ENCODE measurements at places on chromosomes 3 and 15. TPM values are rescaled to one million over a fixed set of nuclear protein-coding genes. Genes with fewer than 3 reads are reported as not detected.

DNA sequence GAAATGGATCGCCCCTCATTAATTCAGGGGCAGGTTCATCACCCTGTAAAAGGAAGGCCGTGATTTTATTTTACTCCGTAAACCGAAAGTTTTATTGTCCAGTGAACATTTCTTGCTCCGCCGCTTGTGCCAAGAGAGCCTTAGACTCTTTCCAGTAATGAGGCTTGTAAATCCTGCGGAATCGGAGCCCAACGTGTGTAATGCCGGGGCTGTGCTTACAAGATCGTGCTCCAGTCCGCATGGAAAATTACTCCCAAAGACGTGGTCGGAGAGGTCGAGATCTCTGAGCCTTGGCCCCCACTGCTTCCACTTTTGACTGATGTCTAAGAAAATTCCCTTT is 649 bp upstream of the PLOD2 start:
- DNase-seq = peak; percentile 27
- H3K27me3 ChIP-seq = peaks cover 24% of the 10 kb centered on the region
- H3K27ac ChIP-seq = no peak overlapping the region

DNA sequence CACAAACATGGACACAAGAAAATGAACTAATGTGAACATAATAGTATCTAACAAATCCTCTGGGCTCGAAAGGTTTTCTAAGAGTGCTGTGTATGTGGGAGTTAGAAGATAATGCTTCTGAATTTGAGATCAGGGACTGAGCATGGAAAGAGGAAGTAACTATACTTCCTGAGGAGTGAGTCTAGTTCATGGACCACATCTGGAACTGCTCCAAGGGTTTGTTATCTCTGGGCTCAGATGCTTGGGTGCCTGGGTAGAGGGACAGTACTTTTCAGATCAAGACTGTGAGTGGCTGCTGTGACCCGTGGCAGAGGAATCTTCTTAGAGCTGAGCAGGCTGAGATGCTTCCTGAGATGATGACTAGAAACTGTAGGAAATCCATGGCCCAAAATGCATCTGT is 28.5 kb downstream of the TBC1D23 start:
- no peak for DNase-seq
- H3K4me1 ChIP-seq = no peaks in the 10 kb centered on the region
- H3K27me3 ChIP-seq = no peaks in the 10 kb centered on the region
- H3K4me3 ChIP-seq = no peak overlapping the region
- peaks cover 2% of the 10 kb centered on the region for H3K36me3 ChIP-seq
- no peak overlapping the region for H3K27ac ChIP-seq

GRCh38 chr3:110027446-110028080 is 690.2 kb upstream of the DPPA4 start:
- no peaks in the 10 kb centered on the region for H3K36me3 ChIP-seq
- no peak overlapping the region for H3K4me3 ChIP-seq
- H3K27me3 ChIP-seq = no peaks in the 10 kb centered on the region
- H3K4me1 ChIP-seq = no peaks in the 10 kb centered on the region

GRCh38 chr3:36820083-36820482 is 55.7 kb upstream of the DCLK3 start:
- H3K4me1 ChIP-seq = peaks cover 17% of the 10 kb centered on the region
- peak overlapping the region; percentile 0 for H3K4me3 ChIP-seq
- DNase-seq = peak; percentile 36
- H3K36me3 ChIP-seq = no peaks in the 10 kb centered on the region
- H3K27ac ChIP-seq = no peak overlapping the region
- H3K27me3 ChIP-seq = no peaks in the 10 kb centered on the region

GRCh38 chr15:26443321-26443720 is 329.5 kb downstream of the GABRB3 start:
- peaks cover 11% of the 10 kb centered on the region for H3K4me1 ChIP-seq
- no peaks in the 10 kb centered on the region for H3K36me3 ChIP-seq
- no peak overlapping the region for H3K4me3 ChIP-seq
- DNase-seq = no peak
- no peaks in the 10 kb centered on the region for H3K27me3 ChIP-seq

DNA sequence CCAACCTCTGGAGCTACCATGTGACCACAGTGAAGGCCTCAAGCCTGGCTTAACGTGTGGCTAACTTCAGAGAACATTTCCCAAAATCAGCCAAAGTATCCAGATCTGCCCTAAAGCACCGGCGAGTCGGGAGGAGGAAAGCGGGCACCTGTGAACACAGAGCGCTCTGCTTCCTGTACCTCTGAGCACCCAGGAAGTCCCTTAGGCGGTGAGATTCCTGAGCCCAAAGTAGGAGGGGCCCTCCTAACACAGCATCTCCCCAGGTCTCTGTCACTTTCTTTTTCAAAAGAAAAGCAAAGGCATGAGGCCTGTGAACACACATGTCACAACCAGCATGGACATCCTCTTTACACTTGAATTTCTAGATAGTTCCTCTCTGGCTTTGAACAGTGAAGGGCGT is 944 bp upstream of the EIF4E3 start:
- peaks cover 20% of the 10 kb centered on the region for H3K4me1 ChIP-seq
- H3K27me3 ChIP-seq = peaks cover 42% of the 10 kb centered on the region

- no peak overlapping the region for H3K27ac ChIP-seq
- H3K4me3 ChIP-seq = no peak overlapping the region
- peaks cover 3% of the 10 kb centered on the region for H3K4me1 ChIP-seq
- H3K36me3 ChIP-seq = no peaks in the 10 kb centered on the region
- no peaks in the 10 kb centered on the region for H3K27me3 ChIP-seq
- DNase-seq = no peak
These were observed 105.2 kb downstream of the DAPK2 start for GRCh38 chr15:63940966-63941620.

GRCh38 chr3:170038434-170039110 is 777 bp downstream of the GPR160 start:
- peaks cover 7% of the 10 kb centered on the region for H3K4me1 ChIP-seq
- no peaks in the 10 kb centered on the region for H3K36me3 ChIP-seq
- peak overlapping the region; percentile 84 for H3K4me3 ChIP-seq
- peak; percentile 66 for DNase-seq
- H3K27ac ChIP-seq = no peak overlapping the region

GRCh38 chr3:114363554-114364202 is 69.8 kb downstream of the TIGIT start:
- DNase-seq = no peak
- H3K4me1 ChIP-seq = peaks cover 19% of the 10 kb centered on the region
- no peaks in the 10 kb centered on the region for H3K27me3 ChIP-seq
- H3K4me3 ChIP-seq = no peak overlapping the region
- H3K27ac ChIP-seq = no peak overlapping the region
- no peaks in the 10 kb centered on the region for H3K36me3 ChIP-seq

GRCh38 chr3:150077581-150078247 is 107.0 kb upstream of the PFN2 start:
- H3K27ac ChIP-seq = no peak overlapping the region
- DNase-seq = no peak
- H3K36me3 ChIP-seq = no peaks in the 10 kb centered on the region
- no peaks in the 10 kb centered on the region for H3K27me3 ChIP-seq

DNA sequence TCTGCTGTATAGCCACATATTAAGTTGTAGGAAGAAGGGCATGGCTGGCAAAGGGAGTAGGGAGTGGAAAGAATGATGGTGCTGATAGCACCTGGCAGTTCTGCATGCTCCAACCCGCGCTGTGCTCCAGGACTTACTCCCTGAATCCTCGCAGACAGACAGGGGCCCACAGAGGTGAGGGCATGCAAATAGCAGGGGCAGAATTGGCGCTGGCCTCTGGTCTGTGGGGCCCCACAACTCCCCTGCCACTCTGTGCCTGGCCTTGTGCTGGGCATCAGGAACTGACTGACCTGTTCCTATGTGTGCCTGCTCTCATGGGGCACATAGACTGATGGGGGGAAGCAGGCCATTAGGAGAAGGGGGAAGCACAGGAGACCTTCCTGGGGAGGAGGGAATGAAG is 20.9 kb downstream of the HDAC11 start:
- H3K27me3 ChIP-seq = no peaks in the 10 kb centered on the region
- no peak overlapping the region for H3K4me3 ChIP-seq
- no peak for DNase-seq
- H3K27ac ChIP-seq = no peak overlapping the region

- no peaks in the 10 kb centered on the region for H3K27me3 ChIP-seq
- no peak for DNase-seq
- H3K4me3 ChIP-seq = no peak overlapping the region
- no peak overlapping the region for H3K27ac ChIP-seq
- H3K36me3 ChIP-seq = no peaks in the 10 kb centered on the region
These were observed 13.6 kb downstream of the LRRC3B start for GRCh38 chr3:26636096-26636727.

- no peak overlapping the region for H3K27ac ChIP-seq
- H3K27me3 ChIP-seq = no peaks in the 10 kb centered on the region
- peaks cover 5% of the 10 kb centered on the region for H3K4me1 ChIP-seq
- no peak for DNase-seq
- no peak overlapping the region for H3K4me3 ChIP-seq
- no peaks in the 10 kb centered on the region for H3K36me3 ChIP-seq
These were observed 5.4 kb upstream of the TRIM59 start for GRCh38 chr3:160454995-160455394.

DNA sequence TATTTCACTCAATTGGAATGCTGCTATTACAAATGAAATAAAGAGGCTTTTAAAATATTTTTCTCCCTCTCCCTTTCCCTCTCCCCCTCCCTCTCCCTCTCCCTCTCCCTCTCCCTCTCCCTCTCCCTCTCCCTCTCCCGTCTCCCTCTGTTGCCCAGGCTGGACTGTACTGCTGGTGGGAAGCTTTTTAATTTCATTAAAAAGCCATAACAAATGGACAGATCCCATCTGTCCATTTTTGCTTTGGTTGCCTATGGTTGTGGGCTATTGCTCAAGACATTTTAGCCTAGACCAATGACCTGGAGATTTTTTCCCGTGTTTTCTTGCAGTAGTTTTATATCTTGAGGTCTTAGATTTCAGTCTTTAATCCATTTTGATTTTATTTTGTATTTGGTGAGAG is 107.2 kb upstream of the LRRC3B start:
- no peak overlapping the region for H3K27ac ChIP-seq
- no peaks in the 10 kb centered on the region for H3K4me1 ChIP-seq
- H3K4me3 ChIP-seq = no peak overlapping the region
- DNase-seq = no peak

- DNase-seq = no peak
- H3K36me3 ChIP-seq = no peaks in the 10 kb centered on the region
These were observed 773.5 kb downstream of the SQOR start for GRCh38 chr15:46408312-46408711.

DNA sequence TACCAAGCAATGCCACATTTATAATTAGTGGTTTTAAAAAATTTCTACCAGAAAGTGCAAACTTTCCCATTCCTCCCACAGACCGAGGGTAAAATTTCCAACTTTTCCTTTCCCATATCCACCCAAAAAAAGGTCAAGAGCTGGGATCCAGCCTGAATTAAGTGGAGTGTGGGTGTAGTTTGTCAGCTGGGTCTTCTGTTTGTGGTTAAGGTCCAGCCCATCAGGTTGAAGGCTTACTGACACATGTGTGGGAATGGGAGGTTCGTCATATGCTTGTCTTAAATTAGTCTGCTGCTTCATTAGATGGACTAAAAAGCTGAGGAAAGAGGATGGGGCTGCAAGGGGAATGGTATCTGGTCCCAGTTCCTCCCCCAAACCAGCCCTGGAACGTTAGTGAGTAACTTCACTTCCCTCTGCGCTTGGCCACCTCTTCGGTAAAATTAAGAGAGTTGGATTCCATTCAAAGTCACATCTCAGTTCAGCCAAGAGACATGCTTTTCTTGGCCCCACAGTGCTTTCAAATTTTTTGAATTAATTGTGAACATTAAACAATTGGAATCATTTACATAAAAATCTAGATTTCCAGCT is 59.0 kb upstream of the PLCL2 start:
- no peak overlapping the region for H3K27ac ChIP-seq
- H3K36me3 ChIP-seq = no peaks in the 10 kb centered on the region
- H3K4me3 ChIP-seq = no peak overlapping the region
- no peaks in the 10 kb centered on the region for H3K4me1 ChIP-seq
- DNase-seq = no peak
- H3K27me3 ChIP-seq = no peaks in the 10 kb centered on the region

- no peak overlapping the region for H3K27ac ChIP-seq
- no peak overlapping the region for H3K4me3 ChIP-seq
- no peaks in the 10 kb centered on the region for H3K27me3 ChIP-seq
- no peaks in the 10 kb centered on the region for H3K36me3 ChIP-seq
- no peaks in the 10 kb centered on the region for H3K4me1 ChIP-seq
These were observed 796.0 kb downstream of the ROBO2 start for GRCh38 chr3:77835921-77836320.

- no peak for DNase-seq
- peaks cover 5% of the 10 kb centered on the region for H3K36me3 ChIP-seq
- H3K4me3 ChIP-seq = no peak overlapping the region
- H3K4me1 ChIP-seq = no peaks in the 10 kb centered on the region
These were observed 9.0 kb downstream of the MIX23 start for GRCh38 chr3:122374034-122374433.

- DNase-seq = no peak
- H3K4me3 ChIP-seq = no peak overlapping the region
- no peaks in the 10 kb centered on the region for H3K36me3 ChIP-seq
- no peak overlapping the region for H3K27ac ChIP-seq
- no peaks in the 10 kb centered on the region for H3K27me3 ChIP-seq
These were observed 63.3 kb downstream of the FLNB start for GRCh38 chr3:58071480-58071971.

DNA sequence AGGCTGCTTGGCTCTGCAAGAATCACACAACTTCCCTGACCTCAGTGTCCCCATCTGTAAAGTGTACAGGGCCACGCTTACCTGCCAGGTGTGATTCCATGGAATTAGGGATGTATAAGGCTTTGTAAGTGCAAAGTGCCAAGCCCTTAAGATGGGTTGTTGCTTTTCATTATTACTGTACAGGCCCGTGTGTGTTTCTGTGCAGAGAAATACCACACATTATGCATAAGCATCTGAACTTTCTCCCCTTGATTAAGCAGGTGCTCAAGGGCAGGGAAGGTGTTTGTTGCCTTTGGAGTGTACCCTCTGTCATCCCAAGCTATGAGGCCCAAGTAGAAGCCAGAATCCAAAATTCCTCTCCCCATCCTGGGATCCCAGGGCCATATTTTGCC is 13.6 kb upstream of the HRH1 start:
- H3K4me1 ChIP-seq = no peaks in the 10 kb centered on the region
- H3K27ac ChIP-seq = no peak overlapping the region
- peaks cover 12% of the 10 kb centered on the region for H3K27me3 ChIP-seq
- DNase-seq = no peak

The WWTR1 gene
- 13.9 TPM for total RNA-seq

The OIP5 gene
- total RNA-seq = 80.9 TPM

The SFMBT1 gene
- total RNA-seq = 18.5 TPM

The RUBCN gene
- total RNA-seq = 22.1 TPM

The NR2E3 gene
- 0.28 TPM for total RNA-seq

The TLR9 gene
- total RNA-seq = not detected

The FRMD4B gene
- total RNA-seq = 13.0 TPM

All from neural progenitor cell (in vitro differentiated cells).